ENCODE measurements at places on chromosomes 2 and 18.

DNA sequence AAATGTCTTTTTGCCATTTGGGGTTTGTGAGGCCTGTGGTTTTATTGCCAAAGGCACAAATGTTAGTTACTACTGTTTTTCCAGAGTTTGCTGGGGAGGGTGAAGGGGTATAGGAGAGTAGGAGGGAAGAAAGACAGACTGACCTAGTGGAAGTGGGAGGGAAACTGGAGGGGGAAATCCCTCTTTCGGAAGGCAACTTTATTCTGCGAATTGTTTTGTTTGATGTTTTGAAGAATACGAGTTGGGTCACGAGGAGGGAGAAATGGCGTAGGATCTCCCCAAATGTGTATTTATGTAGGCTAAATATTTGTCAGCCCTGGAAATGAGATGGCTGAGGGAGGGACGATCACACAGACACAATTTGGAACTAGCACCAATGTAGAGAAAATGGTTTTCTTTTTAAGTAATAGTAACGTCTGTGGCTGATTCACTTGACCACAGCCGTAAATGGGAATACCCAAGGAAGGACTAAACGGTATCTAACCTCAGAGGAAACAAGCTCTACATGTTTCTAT, 172.3 kb downstream of the ICOS start:
- no peak for DNase-seq

GRCh38 chr18:12796448-12796847, 87.6 kb downstream of the PTPN2 start:
- DNase-seq, result no peak

DNA sequence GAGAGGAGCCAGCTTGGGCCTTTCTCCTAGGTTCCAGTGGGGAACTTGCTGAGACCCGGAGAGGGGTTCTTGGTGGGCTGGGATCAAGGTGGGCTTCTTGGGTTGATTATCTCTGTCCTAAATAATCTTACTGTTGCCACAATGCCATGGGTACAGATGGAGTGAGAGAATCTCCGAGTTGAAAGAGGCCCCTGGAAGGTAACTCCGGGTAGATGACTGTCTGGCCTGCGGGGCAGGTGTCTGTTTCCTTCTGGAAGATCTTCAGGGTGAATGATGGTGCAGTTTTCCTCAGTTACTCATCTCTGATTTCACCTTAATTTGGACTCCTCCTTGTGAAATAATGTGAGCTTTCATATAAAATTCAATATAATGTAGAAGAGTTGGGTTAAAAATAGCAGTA, 159.4 kb downstream of the ACTR3 start:
- DNase-seq, result no peak

GRCh38 chr2:24021122-24021998, 11.5 kb downstream of the MFSD2B start:
- no peak for DNase-seq

- peak; percentile 98 for DNase-seq
These were observed at the start of the genes ORMDL1 and PMS1 for GRCh38 chr2:189783927-189784867. Gene ORMDL1 (minus strand): TSS chr2:189784339. CDS start chr2:189782595, 1,744 bp downstream. Gene PMS1 (plus strand): TSS chr2:189784450. CDS start chr2:189791810, 7,360 bp downstream.

GRCh38 chr2:197176522-197176921, 134.1 kb downstream of the ANKRD44 start:
- DNase-seq, result no peak

DNA sequence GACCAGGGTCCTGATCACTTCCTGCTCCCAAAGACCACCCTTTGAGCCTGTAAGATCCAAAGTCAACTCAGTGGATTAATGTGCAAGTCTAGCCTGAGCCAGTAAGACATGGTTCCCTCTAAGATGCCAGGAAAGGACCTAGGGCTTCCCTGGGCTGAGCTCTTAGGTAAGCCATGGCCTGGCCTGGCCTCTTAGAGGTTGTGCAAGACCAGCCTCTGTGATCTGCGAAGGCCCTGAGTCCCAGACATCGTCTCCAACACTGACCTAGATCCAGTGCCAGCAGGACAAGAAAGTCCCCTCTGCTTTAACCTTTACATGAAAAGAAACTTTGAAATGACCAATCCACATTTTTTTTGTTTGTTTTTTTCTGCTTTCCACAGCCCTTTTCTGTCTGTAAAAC, 73.6 kb upstream of the CYP1B1 start:
- no peak for DNase-seq

- DNase-seq, result no peak
These were observed 439.8 kb upstream of the SLC14A2 start for GRCh38 chr18:45175511-45175910.

DNA sequence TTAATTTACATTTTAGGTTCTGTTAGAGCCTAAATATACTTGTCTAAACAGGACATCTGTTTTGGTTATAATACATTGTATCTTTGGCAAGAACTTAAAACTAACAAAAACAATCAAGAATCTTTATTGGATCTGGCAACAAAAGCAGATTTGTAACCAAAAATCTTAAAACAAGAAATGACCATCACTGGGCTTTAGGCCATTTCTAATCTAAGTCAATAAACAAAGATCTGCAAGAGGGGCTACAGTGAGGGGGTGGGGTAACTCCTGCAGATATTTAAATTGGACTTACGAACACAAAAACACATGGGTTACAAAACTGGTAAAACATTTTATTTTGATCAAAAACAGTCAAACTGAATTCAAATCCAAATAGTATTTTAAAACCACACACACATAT, 77.3 kb downstream of the SRBD1 start:
- DNase-seq, result no peak

- DNase-seq, result no peak
These were observed 239.8 kb upstream of the HS6ST1 start for GRCh38 chr2:128558441-128558840.

- DNase-seq, result peak; percentile 63
These were observed 166.5 kb downstream of the SEPTIN10 start for GRCh38 chr2:109447251-109447661.

DNA sequence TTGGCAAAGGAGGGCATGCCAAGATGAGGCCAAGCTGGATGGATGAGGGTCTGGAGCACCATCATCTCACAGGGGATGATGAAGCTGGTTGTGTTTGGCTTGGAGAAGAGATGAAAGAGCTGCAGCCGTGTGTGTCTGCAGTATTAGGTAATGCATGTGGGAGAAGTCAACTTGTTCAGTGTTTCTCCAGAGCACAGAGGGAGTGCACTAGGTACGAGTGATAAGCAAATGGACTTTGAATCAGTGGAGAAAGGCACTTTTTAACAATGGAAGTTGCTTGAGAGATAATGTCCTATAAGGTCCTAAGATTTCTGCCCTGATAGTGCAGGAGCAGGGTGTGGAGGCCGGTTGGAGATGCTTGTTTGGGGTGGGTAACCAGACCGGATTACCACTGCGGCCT, 36.0 kb downstream of the SLC14A2 start:
- no peak for DNase-seq

- DNase-seq, result peak; percentile 69
These were observed 99.7 kb upstream of the CTDP1 start for GRCh38 chr18:79579807-79580497.

DNA sequence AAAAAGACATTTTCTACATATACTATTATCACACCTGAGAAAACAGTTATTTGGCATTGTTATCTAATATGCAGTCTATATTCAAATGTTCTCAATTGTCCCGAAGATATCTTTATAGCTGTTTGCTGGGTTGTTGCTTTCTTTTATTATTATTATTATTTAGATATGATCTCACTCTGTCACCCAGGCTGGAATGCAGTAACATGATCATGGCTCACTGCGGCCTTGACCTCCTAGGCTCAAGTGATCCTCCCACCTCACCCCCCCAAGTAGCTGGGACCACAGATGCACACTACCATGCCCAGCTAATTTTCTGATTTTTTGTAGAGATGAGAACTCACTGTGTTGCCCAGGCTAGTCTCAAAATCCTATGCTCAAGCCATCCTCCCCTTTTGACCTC, 19.9 kb downstream of the GPATCH11 start:
- DNase-seq, result no peak

GRCh38 chr2:98040331-98040939, 44.7 kb upstream of the TMEM131 start:
- no peak for DNase-seq

DNA sequence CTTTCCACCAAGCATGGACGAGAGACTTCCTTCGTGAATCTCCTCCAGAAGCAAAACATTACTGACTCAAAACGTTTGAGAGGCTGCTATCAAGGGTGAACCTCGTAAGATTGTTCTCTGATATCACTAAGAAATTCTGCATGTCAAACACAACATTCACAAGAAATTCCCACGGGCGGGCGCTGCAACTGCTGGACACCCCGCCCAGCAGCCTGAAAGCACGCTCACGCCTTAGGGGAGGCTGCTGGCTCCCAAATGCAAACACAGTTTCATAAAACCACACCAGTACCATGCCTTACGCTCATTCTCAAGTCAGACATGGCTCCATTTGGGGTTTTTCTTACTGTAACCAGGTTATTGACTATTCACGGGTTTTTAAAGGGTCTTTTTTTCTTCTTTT, 39.0 kb downstream of the MBP start:
- DNase-seq, result no peak

- DNase-seq, result no peak
These were observed 103.0 kb downstream of the CD226 start for GRCh38 chr18:69844656-69845055.

- no peak for DNase-seq
These were observed 225.3 kb downstream of the CNTNAP5 start for GRCh38 chr2:124250433-124250832.

DNA sequence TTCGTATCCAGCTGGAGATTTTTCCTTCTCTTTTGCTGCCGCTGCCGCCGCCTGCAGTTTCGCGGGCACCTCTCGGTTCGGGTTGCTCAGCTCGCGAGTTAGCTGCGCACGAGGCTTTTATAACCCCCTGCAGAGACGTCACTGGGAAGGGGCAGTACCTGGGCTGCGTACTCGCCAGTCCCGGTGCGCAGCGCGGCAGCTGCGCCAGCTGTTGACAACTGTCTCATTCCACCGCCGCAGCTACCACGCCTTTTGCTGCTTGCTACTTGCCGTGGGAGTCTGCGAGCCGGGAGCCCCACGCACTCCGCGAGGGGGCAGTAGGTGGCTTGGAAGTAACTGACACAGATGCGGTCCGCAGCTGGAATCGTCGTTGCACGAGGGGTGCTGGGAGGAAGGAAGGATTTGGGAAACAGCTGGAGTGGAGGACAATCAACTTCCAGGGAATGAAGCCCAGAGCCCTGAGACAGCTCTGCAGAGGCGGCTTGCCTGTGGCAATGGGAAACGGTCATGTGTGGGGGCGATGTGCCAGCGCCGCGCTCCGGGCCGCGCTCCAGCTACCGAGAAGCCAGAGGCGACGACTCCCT, at the start of gene TACR1:
TSS of gene TACR1 (minus strand) at position 93 of the 584 bp plus-strand sequence. CDS start 586 bp downstream, outside the sequence.
- DNase-seq, result peak; percentile 85
